ENCODE measurements at places on chromosomes 12 and 14. TPM values are rescaled to one million over a fixed set of nuclear protein-coding genes. Genes with fewer than 3 reads are reported as not detected.

Gene NRXN3
- 8.4 TPM for total RNA-seq

- no peak overlapping the region for H3K27ac ChIP-seq
- H3K4me1 ChIP-seq: peaks cover 4% of the 10 kb centered on the region
- no peaks in the 10 kb centered on the region for H3K27me3 ChIP-seq
Measured at GRCh38 chr14:88030079-88030478, 25.1 kb downstream of the GPR65 start.

Gene SPRYD4
- total RNA-seq: 5.3 TPM

DNA sequence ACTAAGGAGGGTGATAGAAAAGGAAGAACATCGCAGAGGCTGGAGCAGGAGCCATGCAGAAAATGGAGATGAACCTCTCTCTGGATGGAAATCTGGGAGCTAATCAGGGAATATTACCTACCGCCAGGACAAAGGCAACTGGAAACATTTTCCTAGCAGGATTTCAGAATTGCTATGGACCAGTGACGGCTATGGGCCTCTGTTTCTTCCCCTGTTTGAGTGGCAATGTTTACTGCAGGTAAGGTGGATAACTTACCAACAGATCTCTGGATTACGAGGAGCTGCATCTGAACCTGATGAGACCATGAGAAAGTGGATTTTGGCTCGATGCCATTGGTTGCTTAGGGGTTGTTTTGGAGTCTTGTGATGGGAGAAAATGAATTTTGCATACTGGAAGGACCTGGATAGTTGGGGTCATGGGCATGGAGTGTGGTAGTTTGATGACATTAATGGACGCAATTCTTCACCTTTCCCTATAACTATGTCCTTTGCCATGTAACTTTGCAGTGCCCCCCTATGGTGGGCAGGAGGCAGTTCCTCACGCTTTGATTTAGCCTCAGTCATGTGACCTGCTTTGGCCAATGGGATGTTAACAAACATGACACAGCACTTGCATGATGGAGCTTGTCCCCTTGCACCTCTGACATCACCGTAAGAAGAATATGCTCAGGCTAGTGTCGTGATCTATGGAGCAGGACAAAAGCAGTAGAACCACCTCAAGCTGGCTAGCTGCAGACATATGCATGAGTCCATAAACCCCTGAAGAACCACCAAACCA lies 51.1 kb downstream of the CALM1 start:
- H3K36me3 ChIP-seq: no peaks in the 10 kb centered on the region
- H3K27me3 ChIP-seq: no peaks in the 10 kb centered on the region
- H3K4me3 ChIP-seq: no peak overlapping the region
- H3K27ac ChIP-seq: no peak overlapping the region
- DNase-seq: peak; percentile 38

DNA sequence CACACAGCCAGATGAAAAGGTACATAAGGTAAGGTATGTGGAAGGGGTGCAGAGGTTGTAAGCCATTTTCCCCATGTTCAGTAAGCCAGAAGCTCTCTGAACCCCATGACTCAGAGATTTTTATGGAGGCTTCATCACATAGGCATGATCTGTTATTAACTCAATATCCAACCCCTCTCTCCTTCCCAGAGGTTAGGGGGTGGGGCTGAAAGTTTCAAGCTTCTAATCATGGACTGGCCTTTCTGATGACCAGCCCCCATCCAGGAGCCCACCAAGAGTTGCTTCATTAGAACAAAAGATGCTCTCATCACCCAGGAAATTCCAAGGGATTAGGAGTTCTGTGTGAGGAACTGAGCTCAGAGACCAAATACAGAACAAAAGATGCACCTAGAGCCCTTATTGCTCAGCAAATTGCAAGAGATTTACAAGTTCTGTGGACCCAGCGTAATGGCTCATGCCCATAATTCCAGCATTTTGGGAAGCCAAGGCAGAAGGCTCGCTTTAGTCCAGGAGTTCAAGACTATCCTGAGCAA lies 103.2 kb upstream of the DAAM1 start:
- H3K27ac ChIP-seq: no peak overlapping the region
- H3K27me3 ChIP-seq: no peaks in the 10 kb centered on the region
- no peaks in the 10 kb centered on the region for H3K4me1 ChIP-seq
- H3K36me3 ChIP-seq: no peaks in the 10 kb centered on the region
- no peak for DNase-seq

- H3K4me3 ChIP-seq: no peak overlapping the region
- no peak for DNase-seq
Measured at GRCh38 chr12:14995583-14996425, 23.0 kb downstream of the PDE6H start.

- no peaks in the 10 kb centered on the region for H3K36me3 ChIP-seq
- no peaks in the 10 kb centered on the region for H3K27me3 ChIP-seq
- no peak for DNase-seq
- H3K27ac ChIP-seq: no peak overlapping the region
Measured at GRCh38 chr14:71181215-71182003, 274.1 kb downstream of the PCNX1 start.

DNA sequence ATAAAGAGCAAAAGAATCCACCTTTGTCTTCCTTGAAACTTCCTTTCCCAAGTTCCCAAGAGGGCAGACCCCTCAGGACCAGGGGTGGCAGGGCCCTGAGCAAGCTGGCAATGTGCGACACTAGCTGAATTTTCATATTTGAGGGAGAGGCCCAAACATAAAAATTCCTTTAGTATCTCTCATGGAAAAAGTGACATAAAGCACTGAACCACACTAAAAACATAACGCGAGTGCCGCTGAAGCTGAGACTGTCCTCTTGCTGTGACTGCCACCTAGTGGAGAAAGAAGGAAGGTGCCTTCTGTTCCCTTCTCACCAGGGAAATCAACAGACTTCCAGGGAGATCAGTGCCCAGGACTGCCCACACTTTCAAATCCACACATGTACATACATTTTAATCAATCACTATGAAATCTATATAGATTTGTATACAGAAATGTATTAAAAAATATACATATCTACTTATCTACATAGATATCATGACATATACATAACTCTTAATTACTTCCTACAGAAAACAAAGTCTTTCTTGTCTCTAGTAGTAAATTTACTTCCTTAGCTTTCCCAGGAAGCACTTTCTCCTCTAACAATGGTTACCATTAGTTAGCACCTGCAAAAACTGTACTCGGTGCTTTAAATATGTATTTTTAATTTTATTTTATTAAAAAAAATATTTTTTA lies 53.8 kb downstream of the SSH1 start:
- no peak overlapping the region for H3K4me3 ChIP-seq
- peaks cover 41% of the 10 kb centered on the region for H3K4me1 ChIP-seq
- peak; percentile 91 for DNase-seq
- H3K27ac ChIP-seq: peak overlapping the region; percentile 91
- H3K36me3 ChIP-seq: peaks cover 69% of the 10 kb centered on the region

DNA sequence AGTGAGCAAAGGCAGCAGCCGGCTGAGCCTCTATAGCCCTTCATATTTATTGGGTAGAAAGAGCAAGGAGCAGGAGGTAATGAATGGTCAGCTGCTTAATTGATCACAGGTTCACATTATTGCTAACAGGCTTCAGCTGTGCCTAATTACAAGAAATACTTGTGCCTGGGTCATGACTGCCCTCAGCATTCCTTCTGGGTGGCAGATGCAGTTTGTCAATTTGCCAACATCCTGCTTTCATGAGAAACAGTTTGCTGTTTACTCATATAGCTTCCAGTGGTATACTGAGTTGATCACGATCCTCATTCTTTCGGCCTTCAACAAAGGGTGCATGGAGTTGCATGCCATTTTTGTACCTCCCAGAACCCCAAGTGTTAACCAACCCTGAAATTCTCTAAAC lies 81.0 kb upstream of the PLEKHG7 start:
- DNase-seq: no peak
- H3K27ac ChIP-seq: no peak overlapping the region
- no peaks in the 10 kb centered on the region for H3K4me1 ChIP-seq
- H3K27me3 ChIP-seq: no peaks in the 10 kb centered on the region

DNA sequence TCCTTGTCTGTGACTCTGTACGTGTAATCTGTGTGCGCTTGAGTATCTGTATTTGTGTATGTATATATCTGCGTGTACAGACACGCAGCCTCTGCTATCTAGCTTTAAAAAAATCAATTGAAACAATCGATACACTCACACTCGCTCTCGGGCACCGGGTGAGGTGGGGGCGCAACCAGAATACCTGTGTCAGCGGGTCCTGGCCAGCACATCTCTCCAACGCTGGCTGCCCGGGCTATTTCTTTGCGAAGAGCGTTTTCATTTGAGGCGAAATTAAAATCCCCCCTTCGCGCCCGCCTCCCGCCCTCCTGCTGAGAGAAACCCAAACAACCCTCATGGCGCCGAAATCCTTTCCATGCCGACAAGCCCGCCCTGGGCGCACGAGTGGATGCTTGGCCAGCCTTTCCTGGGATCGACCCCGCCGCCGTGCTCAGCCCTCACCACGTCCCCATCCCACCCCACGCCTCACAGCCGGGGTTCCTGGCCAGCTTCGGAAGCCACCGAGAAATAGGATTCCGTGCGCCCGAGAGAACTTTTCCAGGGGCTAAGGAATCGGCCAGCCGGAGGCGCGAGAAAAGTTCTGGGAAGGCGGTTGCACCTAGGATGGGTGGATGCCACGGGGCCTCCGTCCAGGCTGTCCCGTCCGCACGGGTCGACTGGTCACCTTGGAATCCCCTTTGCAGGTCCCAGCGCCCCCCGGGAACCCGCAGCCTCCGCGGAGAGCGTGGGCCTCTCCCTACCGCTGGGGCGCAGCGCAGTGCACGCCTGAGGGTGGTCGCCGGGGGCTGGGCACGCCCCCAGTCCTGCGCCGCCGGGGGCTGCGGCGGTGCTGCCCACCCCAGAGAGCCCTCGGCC lies 1.0 kb downstream of the ZDHHC22 start:
- H3K27me3 ChIP-seq: peaks cover 63% of the 10 kb centered on the region
- H3K36me3 ChIP-seq: no peaks in the 10 kb centered on the region
- no peak overlapping the region for H3K27ac ChIP-seq
- H3K4me1 ChIP-seq: peaks cover 8% of the 10 kb centered on the region
- no peak for DNase-seq
- no peak overlapping the region for H3K4me3 ChIP-seq

Gene CSRP2
- total RNA-seq: 5.1 TPM

GRCh38 chr14:94165744-94166143 lies 8.4 kb upstream of the PPP4R4 start:
- DNase-seq: no peak
- H3K4me1 ChIP-seq: peaks cover 7% of the 10 kb centered on the region
- H3K36me3 ChIP-seq: no peaks in the 10 kb centered on the region
- H3K27me3 ChIP-seq: no peaks in the 10 kb centered on the region
- H3K4me3 ChIP-seq: no peak overlapping the region
- no peak overlapping the region for H3K27ac ChIP-seq

DNA sequence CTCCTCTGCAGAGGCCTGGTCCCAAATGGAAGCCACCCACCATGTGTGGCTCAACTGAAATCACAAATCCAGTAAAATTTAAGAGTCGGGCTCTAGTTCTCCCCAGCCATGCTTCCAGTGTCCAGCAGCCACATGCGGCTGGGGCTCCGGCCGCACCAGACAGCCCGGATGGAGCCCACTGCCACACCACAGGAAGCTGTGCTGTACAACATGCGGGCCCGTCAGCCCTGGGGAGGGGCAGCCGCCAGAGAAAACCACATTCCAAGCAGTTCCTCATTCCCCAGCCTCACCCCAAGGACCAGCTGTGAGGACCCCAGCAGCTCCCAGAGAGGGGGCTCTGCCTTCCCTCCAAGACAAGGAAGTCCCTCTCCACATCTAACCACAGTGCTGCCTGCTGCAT lies 135.0 kb downstream of the NCOR2 start:
- no peak overlapping the region for H3K27ac ChIP-seq
- H3K27me3 ChIP-seq: no peaks in the 10 kb centered on the region
- H3K36me3 ChIP-seq: peaks cover 20% of the 10 kb centered on the region
- peak; percentile 51 for DNase-seq

- no peak overlapping the region for H3K4me3 ChIP-seq
- H3K36me3 ChIP-seq: no peaks in the 10 kb centered on the region
- no peak for DNase-seq
- H3K27me3 ChIP-seq: no peaks in the 10 kb centered on the region
- H3K27ac ChIP-seq: no peak overlapping the region
Measured at GRCh38 chr14:99348816-99349614, 77.0 kb upstream of the BCL11B start.

GRCh38 chr12:57618966-57619433 lies 7.8 kb downstream of the ARHGEF25 start:
- no peak for DNase-seq
- H3K36me3 ChIP-seq: no peaks in the 10 kb centered on the region
- no peak overlapping the region for H3K4me3 ChIP-seq
- H3K27ac ChIP-seq: no peak overlapping the region
- H3K4me1 ChIP-seq: peaks cover 15% of the 10 kb centered on the region

DNA sequence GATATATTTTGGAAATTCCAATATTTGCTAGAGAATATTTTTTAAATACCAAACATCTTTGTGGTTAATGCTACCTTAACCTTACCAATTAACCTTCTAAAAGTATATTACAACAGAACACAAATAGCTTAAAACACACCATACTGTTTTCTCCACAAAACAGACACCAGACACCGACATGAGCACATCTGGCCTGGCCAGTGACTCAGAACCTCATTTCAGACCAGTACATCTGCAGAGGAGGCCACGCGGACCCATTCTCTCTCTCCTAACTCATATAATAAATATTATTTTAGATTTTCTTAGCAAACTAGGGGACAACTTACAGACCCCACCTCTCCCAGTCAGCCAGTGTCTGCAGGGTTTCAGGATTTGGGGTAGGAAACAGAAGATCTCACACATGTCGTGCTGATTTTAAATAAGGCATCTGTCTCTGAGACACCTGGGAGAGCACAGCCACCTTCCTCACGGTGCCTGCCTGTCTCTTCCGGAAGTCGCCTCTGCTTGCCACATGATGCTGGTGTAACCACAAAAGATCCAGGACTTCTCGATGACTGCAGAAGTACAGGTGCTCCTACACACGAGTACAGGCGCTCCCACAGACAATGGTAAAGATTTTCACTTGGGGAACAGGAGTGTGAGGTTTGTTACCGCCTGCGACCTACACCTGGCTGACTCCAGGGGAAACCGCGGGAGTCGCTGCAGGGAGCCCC lies 9.7 kb upstream of the ANKLE2 start:
- DNase-seq: no peak
- H3K27me3 ChIP-seq: no peaks in the 10 kb centered on the region
- peaks cover 8% of the 10 kb centered on the region for H3K4me1 ChIP-seq
- H3K27ac ChIP-seq: no peak overlapping the region
- H3K36me3 ChIP-seq: peaks cover 54% of the 10 kb centered on the region
